DMS79 (cell line): ENCODE measurements at places on chromosomes 7 and 10.

- DNase-seq = no peak
These were observed 877 bp upstream of the NOD1 start for GRCh38 chr7:30479202-30480120.

- no peak for DNase-seq
These were observed 660.0 kb downstream of the SORCS1 start for GRCh38 chr10:106504536-106504935.

- no peak for DNase-seq
These were observed 142.0 kb downstream of the SRPK2 start for GRCh38 chr7:105246679-105247078.

- no peak for DNase-seq
These were observed 863 bp downstream of the ST8SIA6 start for GRCh38 chr10:17453373-17454091.

DNA sequence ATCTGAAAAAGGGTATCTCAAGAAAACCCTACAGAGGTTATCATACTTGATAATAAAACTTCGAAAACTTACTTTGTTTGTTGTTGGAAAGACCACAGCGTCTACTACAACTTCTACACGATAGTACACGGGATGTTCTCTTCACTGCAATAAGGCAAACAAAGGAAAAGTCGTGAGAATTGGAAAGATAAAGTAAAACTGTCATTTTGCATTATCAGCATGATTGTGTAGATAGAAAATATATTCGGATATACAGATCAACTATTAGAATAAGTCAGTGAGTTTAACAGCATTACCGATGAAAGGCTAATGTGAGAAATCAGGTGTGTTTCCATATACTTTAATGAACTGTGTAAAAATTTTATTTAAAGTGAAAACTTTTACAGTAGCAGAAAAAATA, 287.4 kb downstream of the KLF6 start:
- no peak for DNase-seq

- no peak for DNase-seq
These were observed 716.6 kb upstream of the GALNT17 start for GRCh38 chr7:70415179-70415972.

DNA sequence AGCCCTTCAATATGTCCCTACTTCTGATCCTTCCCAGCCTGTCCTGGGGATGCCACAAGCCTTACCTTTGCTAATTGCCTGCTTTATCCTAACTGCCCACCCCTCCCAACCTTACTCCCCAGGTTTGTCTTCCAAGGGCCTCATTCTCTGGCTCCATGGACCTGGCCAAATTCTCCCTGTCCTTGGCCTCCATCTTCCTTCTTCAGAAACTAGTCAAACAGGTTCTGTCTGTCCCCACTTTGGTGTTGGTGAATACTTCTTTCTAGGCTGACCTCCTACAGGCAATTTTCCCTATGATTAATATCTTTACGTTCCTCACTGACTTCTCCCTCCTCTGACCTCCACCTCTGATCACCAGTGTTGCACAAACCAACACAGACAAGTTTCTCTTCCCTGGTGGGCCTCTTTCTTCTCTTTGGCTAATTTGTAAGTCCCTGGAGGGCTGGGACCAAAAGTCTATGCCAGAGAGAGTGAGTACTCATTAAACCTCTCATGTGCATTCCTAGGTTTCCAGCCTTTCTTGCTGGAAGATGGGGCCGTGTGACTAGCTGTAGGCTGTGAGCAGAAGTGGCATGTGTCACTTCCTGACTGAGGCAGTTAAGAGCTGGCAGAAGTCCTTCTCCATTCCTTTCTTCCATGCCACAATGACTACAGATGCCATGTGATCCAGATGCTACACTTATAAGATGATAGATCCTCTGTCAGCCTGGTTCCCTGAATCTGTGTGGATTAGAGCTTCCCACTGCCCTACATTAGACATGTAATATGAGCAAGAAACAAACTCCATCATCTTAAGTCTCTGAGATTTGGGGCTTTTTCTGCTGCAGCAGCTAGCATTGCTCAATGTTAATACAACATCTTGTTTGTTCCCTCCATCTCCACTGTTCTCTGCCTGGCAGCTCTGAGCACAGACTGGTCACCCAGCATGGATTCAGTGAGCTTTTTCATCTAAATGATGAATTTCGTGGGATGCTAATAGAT, 382.7 kb downstream of the RPS24 start:
- DNase-seq = no peak

GRCh38 chr10:85060944-85061343, 732.6 kb downstream of the CCSER2 start:
- DNase-seq = no peak

- DNase-seq = no peak
These were observed 70.9 kb downstream of the NDUFB2 start for GRCh38 chr7:140767418-140767817.

DNA sequence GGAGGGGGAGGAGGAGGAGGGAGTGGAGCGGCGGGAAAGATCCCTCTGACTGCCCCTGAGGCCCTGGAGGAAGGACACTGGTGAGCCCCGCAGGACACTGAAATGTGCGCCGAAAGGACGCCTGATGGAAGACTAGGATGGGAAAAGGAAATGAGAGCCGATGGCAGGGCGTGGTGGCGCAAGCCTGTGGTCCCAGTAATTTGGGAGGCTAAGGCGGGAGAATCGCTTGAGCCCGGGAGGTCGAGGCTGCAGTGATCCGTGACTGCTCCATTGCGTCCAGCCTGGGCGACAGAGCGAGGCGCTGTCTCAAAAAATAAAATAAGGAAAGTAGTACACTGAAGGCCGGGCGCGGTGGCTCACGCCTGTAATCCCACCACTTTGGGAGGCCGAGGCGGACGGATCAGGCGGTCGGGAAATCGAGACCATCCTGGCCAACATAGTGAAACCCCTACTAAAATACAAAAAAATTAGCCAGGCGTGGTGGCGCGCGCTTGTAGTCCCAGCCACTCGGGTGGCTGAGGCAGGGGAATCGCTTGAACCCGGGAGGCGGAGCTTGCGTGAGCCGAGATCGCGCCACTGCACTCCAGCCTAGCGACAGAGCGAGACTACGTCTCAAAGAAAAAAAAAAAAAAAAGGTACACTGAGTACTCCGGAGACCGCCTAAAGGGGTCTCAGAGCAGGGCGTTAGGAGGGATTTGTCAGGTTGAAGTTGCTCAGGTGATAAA, 561 bp upstream of the HNRNPF start:
- peak; percentile 11 for DNase-seq

- no peak for DNase-seq
These were observed 5.8 kb downstream of the DKK1 start for GRCh38 chr10:52319926-52320325.

DNA sequence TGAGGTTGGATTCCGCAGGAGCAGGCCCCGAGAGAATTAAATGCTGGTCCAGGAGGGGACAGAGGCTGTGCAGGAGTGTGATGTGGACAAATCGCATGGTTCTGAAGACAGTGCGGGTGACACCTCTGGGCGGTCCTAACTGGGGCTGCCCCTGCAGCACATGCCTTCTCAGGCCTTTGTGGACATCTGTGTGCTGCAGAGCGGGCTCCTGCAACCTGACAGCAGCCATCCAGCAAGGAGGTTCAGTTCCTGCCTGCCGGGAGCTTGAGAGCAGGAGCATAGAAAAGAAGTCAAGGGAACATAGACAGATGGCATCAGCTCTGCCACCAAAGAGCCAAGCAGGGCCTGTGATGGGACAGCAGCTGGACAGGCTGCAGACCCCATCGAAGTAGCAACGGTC, 135.9 kb upstream of the PPP2R2D start:
- no peak for DNase-seq

- no peak for DNase-seq
These were observed 6.7 kb upstream of the PWWP2B start for GRCh38 chr10:132390170-132390920.

DNA sequence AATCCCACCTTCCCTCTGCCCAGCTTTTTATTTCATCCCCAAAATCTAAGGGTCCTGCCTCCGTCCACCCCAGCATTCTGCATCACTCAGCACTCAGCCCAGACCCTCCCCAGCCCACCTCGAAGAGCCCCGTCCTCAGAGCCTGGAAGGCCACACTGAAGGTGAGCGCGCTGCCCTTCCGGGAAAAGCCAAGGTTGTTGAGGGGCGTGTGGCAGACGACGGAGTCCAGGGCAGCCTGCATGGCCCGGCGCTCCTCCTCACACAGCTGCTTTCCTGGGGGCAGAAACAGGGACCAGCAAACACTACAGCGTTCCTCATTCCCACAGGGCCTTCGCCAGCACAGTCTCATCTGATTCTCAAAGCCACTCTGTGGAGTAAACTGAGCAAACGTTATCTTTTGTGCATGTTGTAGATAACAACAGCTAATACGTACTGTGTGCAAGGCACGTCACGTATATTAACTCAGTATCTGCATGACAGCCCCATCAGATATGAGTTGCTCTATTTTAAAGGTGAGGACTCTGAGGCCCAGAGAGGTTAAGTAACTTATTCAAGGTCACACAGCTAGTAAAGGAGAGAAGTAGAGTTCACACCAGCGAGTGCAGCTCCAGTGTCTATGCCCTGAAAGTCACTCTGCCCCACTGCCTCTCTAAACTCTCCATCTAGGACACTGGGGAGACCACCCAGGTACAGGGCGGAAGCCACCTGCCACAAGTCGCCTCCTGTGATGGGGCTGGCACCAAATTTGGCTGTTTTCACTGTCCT, 2.8 kb downstream of the TRAPPC14 start:
- DNase-seq = no peak

DNA sequence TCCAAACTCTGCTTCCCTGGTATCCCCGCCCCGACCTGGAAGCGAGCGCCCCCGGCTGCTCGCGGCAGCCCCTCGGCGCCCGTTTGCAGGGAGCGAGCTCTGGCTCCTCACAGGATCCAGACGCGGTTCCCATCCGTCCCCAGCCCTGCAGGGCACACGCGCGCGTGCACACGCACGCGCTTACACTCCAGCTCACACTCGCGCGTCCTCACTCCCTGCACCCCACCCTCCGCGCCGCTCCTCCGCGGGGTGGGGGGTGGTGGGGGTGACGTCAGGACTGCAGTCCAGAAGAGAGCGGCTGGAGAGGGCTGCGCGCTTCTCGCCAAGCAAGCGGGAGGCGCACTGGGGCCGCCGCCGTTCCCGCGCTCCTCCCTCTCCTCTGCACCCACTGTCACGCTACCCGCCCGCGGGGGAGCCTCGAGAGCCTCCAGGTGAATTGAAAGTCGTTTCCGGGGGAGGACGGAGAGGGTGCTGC, 255.6 kb downstream of the OTUD1 start:
- no peak for DNase-seq

- no peak for DNase-seq
These were observed at the start of gene KAZALD1 for GRCh38 chr10:101061624-101062231. TSS of gene KAZALD1 (plus strand) at chr10:101061989. CDS start at chr10:101062593, 604 bp downstream.

GRCh38 chr10:16646181-16647059, 124.7 kb upstream of the C1QL3 start:
- no peak for DNase-seq

DNA sequence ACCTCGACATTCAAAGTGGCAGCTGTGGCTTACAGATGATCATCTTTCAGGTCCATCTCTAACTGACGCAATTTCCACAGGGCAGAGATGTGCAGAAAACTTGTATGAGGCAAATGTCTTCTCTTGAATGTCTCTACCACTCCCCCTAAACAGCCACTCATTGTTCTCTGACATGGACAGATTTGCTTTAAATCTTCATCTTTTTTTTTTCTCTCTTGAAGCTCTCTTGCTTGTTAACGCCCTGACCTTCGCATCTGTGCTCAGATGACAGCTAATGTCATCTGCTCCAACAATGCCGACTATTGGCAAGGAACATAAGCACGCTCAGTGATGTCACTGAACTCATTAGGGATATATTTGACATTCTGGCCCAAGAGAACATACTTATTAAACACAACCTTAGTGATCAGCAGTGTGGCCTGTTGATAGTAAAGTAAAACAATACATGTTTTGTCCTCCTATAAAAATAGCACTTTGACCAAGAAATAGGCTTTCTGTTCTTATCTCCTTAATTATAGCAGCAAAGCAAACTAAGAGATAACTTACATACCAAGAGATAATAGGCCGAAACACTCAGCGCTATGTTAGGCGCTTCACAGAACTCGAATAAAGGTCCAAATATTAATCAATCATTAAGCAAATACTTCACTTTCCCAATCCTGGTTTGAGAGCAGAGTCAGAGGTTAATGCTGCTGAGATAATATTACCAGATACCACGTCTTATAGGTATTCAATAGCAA, 583.5 kb downstream of the PARD3 start:
- no peak for DNase-seq
